ENCODE measurements at places on chromosomes 6 and 20.
A peak's percentile ranks its signal among the peaks of the same experiment; 100 is the strongest.

DNA sequence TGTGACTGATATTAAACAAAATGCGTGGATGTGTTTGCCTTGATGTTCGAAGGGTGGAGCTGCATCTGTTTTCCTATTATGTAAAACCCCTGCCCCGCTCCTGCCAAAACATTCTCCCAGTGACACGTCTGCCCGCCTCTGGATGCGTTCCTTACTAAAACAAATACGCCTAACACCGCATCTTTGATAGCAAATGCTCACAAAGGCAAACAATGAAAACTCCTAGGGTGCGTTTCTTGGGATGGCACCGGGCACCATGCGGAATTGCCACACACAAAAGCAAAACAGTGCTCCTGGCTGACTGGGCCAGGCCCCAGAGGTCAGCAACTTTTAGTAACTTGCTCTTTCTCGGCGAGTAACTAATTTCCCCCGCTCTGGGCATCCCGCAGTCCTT, 9.0 kb upstream of the FOXC1 start:
- DNase-seq = no peak

- no peak for DNase-seq
These were observed 70.5 kb upstream of the ADTRP start for GRCh38 chr6:11848852-11849731.

DNA sequence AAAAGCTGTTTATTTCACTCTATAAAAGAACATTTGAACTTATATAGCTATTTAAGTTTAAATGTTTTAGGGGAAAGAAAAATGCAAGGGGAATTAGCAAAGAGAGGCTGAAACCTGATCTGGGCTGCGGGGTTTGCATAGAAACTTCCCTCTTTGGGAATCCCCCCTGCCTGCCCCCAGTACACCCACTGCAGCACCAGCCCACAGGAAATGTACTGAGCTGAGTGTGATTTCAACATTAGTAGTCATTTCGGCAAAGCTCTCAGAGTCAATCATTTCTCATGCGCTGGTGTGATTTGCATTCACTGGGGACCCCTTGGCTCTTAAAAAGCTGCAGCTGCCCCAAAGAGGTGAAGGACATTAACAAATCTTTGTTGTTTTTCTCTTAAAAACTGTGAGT, 859.4 kb downstream of the MAFB start:
- DNase-seq = no peak

DNA sequence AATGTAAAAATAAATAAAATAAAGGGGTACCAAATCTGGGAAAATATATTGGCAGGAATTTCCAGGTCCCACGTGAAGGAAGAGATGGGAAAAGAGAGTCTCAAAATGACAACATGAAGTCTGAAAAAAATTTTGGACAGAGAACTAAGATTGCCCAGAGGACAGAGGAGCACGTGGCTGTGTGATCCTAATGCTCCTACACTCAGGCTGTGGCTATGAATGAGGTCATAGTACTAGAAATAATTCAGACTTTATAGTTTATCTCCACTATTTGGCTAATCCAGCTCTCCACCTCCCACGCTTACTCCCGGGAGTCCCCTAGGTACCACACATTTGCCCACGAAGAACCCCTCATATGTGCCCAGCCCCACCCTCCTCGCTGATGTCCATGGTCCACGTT, 42.8 kb upstream of the STMND1 start:
- no peak for DNase-seq

GRCh38 chr6:134431421-134431859, 113.5 kb upstream of the SGK1 start:
- no peak for DNase-seq

DNA sequence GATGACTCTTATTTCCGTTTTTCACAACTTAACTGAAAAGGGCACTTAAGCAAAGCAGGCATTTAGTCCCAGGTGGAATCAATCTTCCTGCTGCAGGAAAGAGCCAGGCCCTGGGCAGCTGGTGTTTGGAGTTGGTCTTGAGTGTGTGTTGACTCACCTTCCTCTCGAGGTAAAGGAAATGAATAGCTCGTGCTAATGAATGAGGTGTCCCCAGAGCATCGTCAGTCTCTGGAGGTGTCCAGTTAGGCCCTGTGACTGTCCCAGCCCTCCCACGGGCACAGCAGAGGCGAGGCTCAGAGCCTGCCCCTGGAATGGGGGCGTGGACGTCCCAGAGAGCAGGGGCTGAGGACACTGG, 277.7 kb downstream of the NRN1 start:
- no peak for DNase-seq

GRCh38 chr20:36606158-36607066, 833 bp downstream of the RAB5IF start:
- DNase-seq = no peak

GRCh38 chr20:25177890-25178321, 17.6 kb upstream of the ENTPD6 start:
- no peak for DNase-seq

GRCh38 chr6:1911474-1911873, 301.8 kb downstream of the FOXC1 start:
- no peak for DNase-seq

GRCh38 chr6:15593798-15594197, 69.0 kb downstream of the DTNBP1 start:
- no peak for DNase-seq

DNA sequence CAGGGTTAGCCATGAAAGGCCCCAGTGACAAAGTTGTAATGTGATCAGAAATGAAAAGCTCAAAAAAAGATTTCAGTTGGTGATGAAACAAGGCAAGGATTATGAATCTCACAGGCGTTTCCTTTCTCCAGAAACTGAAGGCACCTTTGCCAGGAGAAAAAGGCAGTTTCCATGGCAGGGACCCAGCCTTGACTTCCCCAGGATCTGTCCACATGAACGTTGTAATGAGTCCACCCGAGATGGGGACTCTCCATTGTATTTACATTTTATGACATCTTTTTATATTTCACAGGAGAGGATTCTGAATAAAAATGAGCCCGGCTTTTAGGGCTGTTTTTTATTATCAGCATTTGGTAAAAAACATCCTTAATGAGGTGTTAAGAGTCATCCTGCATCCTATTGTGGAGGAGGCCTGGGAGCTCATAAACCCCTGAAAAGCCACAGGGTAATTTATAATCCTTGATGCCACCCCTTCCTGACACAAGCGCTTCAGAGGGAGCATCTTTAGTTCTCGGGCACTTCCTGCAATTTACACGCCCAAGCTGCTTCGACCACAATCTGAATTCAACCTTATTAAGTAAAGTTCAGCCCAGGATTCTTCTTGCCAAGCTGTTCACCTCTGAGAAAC, 74.1 kb upstream of the SALL4 start:
- no peak for DNase-seq

DNA sequence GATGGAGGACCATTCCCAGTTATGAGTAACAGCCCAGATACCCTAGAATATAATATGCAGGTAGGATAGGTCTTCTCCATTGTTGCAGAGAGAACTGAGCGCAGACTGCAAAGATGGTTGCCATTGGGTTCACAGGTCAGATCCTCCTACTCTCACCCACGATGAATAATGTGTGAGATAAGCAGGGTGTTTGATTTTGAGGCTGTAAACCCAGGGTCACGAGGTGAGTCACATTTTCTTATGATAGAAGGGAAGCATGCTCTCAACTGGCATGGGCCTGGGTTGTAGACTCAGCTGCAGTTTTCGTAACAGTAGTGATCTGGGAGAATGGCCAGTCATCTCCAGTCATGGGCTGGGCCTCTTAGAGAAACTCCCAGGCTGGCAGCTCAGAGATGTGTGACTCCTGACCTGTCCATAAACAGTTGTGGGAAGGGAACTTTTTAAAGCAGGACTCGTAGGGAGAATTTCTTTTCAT, 74.2 kb downstream of the CD164 start:
- DNase-seq = peak; percentile 7

GRCh38 chr6:150485161-150485958, 114.3 kb upstream of the PLEKHG1 start:
- DNase-seq = no peak

DNA sequence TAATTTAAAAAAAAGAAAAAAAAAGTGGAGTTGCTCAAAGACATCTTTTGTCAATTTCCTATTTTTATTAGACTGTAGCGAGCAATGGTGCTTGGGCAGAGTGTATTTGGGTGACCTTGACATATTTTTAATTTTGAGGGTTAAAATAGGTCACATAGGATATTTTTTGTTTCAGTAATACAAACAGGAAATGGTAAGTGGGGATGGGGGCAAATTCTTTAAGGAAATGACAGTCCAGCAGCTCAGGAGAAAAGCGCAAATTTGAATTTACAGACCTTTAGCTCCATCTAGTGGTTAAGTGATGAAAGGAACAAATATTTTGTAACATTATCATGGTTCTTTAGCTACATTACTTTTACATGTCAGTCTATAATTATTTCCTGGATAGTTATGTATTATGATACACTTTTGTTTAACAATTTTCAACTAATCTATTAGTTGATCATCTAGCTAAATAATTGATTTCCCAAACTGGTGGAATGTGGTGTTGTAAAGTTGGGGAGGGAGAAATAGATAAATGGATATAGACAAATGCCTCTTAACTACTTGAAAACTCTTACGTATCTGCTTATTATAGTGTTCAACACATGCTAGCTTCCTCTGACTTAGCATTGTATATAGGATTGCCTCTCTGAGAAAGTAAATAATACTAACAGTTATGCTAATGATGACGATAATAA, 10.0 kb downstream of the CITED2 start:
- DNase-seq = no peak

- no peak for DNase-seq
These were observed 58.0 kb downstream of the TBXT start for GRCh38 chr6:166109608-166110007.

DNA sequence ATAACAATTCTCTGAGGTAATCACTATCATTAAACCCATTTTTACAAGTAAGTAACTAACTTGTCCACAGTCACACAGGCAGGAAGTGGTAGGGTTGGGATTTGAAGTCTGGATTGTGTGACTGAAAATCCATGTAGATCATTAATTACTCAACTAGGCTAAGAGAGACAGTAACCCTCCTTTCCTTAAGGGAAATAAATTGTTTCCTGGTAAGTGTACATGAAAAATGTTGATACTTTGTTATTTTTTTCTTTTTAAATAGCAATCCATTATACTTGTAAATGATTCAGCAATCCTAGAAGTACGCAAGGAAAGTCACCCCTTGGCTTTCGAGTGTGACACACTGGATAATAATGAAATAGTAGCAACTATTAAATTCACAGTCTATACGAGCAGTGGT, 11.6 kb downstream of the SPACA1 start:
- no peak for DNase-seq

GRCh38 chr6:14344486-14344885, 226.9 kb downstream of the CD83 start:
- no peak for DNase-seq

DNA sequence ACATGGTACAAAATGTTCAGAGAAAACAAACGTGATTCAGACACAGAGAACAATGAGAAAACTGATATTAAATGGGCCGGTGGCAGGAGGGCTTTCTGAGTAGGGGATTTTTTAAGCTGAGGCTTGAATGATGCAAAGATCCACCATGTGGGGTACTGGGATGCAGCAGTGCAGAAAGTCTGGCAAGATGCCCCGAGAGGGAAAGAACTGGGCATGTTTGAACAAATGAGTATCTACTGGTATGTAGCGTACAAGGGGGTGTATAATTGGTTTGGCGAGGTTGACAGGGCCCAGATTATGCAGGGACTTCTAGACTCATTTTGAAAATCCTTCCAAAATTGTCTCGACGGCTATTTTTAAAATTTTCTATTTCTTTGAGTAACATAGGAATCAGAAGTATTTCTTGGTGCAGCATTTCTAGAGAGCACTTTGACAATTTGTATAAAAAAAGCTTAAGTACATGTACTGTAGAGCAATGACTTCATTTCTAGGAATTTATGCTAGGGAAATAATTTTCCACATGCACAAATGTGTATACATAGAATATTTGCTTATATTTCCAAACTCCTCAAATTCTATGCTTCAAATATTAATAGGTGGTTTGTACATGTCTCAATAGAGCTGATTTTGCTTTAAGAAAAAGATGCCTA, 119.6 kb upstream of the DOK5 start:
- no peak for DNase-seq

- no peak for DNase-seq
These were observed 63.7 kb upstream of the POPDC3 start for GRCh38 chr6:105243487-105243886.

DNA sequence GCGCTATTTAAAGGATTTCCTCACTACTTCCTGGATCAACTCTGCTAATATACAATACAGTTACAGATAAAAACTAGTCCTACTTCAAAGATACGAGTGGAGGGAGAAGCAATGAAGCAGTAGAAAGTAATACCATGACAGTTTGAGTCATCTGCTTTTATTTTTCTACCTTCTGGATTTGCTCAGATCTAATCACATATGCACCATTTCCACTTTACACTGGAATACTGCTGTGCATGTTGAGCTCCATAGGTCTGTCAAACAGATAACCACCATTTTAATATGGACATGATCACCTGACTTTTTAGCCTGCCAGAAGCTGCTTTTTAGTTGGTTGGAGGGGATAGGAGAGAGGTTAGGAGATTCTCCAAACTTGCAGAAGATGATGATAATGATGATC, 92.5 kb downstream of the MMUT start:
- no peak for DNase-seq

DNA sequence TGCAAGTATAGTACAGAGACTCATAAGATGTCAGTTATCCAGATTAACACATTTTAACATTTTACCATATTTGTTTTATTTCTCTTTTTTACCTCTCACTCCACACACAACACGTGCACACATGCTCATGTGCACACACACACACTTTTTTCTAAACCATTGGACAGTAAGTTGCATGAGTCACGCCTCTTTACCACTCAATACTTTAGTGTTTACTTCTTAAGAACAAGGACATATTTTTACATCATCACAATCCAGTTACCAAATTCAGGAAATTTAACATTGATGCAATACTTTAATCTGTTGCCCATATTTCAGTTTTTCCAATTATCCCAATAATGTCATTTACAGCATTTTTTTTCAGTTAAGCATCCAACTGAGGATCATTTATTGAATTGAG, 109.0 kb downstream of the RIN2 start:
- DNase-seq = no peak

GRCh38 chr20:13008761-13009681, at the start of gene SPTLC3:
SPTLC3 (plus strand) TSS chr20:13008972; CDS start chr20:13009268, 296 bp downstream.
- DNase-seq = no peak

DNA sequence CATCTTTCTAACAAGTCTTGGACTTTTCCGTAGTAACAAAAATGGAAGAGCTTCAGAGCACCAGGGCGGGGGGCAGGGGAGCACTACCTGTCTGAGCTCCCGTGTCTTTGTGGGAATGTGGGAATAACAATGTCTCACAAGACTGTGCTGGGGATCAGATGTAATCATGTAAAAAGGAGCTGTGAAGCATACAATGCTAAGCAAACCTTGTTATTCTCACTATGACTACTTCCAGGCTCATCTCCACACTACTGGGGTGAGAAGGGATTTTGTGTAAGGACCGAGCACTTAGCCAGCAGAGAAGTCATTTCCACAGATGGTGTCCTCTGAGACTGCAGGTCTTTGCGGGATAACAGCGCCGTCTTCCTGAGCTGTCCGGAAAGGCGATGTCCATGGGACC, 27.1 kb downstream of the PRR18 start:
- DNase-seq = no peak

- DNase-seq = no peak
These were observed 16.8 kb downstream of the CD83 start for GRCh38 chr6:14134211-14134910.
